ENCODE measurements at places on chromosomes 3 and 15.

- no peak for DNase-seq
These were observed 1.1 kb downstream of the GHRL start for GRCh38 chr3:10291641-10292040.

DNA sequence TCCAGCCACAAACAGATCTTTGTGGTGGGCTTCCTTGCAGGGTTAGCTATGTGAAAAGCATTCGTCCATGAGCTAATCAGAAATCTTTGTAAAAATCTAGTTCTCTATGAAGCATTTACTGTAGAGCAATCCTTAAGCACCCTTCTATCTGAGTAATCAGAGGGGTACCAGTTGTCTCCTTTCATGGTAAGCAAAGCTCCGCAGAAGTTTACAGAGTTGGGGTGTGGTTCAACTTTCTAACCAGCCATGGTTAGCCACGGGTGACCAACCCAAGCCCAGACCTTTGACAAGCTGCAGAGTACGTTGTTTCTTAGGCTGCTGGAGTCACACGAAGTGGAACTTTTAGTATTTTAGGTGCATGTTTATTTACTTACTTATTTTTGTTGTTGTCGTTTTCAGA lies 77.4 kb downstream of the FLNB start:
- DNase-seq: no peak

GRCh38 chr15:100108846-100109245 lies 232.9 kb downstream of the ADAMTS17 start:
- no peak for DNase-seq

GRCh38 chr3:72487078-72487765 lies 361.0 kb downstream of the SHQ1 start:
- no peak for DNase-seq

GRCh38 chr3:107651782-107652181 lies 129.0 kb downstream of the BBX start:
- no peak for DNase-seq

- DNase-seq: no peak
These were observed 139.5 kb upstream of the SLC2A2 start for GRCh38 chr3:171165983-171166382.

DNA sequence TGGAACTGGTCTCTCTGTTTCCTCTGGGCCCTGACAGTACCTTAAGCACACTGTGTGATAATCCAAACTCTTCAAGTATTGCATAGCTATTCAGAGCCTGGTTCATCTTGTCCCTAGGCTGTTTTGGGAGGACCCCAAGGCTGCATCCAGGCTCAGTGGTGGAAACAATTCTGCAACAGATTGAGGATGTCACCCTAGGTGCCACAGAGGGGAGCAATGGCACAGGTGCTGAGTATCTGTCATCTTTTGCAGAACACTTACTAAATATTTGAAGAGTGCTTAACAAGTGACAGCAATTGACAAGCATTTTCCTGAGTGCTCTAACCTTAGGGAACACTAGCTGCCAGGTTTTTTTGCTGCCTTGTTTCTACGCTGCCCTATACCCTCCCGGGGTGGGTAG lies 27.8 kb downstream of the STARD5 start:
- DNase-seq: no peak

- DNase-seq: no peak
These were observed 56.8 kb downstream of the CMSS1 start for GRCh38 chr3:99874237-99875002.

- peak; percentile 5 for DNase-seq
These were observed 267.9 kb downstream of the RPLP1 start for GRCh38 chr15:69720536-69720935.

DNA sequence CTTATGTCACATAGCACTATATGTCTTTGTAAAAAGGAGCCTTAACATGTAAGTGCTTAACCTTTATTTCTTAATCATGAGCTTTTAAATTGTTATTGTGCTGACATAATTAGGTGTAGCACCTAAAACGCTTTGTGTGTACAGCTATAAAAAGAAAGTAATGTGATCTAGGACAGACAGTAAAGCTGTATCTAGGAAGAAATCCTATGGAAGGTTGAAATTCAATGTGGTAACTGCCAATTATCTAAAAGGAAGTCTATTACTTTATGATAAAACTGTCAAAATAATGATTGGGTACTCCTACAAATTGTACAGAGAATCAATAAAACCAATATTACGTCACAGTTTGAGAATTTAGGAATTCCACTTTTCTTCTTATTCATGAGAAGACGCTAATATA lies 87.9 kb downstream of the CDIN1 start:
- DNase-seq: no peak

DNA sequence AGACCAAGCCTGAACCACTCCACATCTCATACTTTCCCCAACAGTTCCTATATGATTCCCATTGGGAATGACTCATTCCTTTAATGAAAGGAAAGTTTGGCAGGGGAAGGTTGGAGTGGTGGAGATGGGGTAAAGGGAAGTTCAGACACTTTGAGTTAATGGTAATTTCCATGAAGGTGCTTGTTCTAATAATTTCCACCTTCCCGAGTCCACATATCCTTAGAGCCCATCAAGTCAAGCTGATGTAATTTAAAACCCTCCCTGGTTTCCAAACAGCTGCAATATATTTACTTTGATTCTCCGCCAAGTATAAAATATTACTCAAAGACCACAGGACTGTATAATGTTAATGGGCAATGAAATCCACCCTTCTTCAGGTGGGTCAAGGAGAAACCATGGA lies 95.0 kb upstream of the GALNT15 start:
- no peak for DNase-seq

GRCh38 chr15:35720019-35720418 lies 174.1 kb upstream of the DPH6 start:
- DNase-seq: no peak

DNA sequence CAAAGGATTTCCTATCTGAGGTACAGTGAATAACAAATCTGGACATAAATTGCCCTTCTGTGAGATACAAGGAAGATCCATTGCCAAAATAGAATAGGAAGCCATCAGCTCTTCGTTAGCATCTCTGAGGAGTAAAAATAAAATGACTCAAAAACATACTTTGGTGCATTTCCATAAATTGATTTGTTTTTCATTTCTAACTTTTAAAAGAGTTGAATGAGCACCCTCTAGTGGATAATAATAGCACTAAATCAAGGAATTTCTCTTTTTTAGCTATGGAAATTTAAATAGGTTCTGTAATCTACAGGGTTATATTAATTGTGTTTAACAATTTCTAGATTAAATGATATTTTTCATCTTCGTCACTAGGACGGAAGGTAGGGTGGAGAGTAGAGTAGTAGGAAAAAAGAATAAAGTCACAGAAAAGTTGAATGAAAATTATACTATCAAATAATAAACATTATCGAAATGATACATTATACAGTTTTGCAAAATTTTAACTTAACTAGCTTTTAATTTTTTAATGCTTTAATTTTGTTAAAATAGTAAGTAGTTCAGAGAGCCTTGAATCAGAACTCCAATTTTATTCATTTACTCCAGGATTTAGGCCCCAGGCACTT lies 6.4 kb downstream of the NSUN3 start:
- DNase-seq: peak; percentile 68

DNA sequence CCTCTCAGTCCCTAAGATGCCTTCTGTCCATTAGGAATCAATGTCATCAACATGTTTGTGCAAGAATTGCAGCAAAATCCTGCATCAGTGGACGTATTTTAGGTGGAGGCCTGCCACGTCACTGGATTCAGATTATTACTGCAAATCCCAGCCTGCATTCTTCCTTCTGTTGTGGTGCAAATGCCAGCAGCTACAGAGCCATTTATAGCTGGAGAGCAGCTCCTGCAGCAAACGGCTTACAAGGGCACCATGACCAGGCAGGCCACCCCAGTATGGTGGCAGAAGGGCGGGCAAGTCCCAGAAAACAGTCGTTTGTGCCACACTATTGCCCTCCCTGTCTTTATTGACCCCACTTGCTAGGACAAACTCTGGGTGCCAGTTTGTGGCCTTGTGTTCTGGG lies 74.7 kb downstream of the SNRK start:
- no peak for DNase-seq

DNA sequence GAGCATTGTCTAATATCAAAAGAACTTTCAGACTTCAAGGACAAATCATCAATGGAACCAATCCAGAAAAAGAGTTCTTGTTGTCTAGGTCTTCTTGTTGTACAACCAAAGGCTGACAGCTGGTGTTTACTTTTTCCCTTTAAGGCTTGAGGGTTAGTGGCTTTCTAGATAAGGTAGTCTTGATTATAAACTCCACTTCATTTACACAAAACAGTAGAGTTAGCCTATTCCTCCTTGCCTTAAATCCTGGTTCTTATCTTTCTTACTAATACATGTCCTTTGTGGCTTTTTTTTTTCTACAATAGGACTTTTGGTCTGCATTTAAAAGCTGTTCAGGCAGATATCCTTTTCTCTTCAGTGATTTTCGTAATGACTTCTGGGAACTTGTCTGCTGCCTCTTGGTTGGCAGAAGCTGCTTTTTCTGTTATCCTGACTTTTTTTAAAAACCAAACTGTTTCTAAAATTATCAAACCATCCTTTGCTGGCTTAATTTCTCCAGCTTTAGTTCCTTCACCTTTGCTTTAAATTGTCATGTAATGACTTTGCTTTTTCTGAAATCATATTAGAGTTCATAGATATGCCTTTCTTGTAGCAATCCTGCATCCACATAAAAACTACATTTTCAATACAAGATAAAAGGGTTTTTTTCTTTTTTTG lies 44.8 kb downstream of the STRIT1 start:
- DNase-seq: no peak

DNA sequence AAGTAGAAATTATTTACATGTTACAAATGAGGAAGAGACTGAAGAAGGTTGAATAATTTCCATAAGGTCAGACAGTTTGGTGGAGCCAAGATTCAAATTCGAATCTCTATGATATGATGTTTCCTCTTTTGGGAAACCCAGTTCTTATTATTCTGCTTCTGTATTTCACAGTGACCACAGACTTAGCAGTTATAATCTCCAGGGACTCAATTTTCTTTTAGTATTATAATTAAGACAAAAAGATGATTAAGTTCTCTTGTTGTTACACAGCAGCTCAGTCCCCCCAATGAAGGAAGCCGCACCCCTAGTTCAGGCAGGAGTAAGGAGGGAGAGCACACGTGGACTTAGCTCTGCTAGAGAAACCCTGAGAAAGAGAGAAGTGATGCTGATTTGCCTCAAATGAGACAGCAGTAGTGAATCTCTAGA lies 130.6 kb downstream of the CCNL1 start:
- no peak for DNase-seq

DNA sequence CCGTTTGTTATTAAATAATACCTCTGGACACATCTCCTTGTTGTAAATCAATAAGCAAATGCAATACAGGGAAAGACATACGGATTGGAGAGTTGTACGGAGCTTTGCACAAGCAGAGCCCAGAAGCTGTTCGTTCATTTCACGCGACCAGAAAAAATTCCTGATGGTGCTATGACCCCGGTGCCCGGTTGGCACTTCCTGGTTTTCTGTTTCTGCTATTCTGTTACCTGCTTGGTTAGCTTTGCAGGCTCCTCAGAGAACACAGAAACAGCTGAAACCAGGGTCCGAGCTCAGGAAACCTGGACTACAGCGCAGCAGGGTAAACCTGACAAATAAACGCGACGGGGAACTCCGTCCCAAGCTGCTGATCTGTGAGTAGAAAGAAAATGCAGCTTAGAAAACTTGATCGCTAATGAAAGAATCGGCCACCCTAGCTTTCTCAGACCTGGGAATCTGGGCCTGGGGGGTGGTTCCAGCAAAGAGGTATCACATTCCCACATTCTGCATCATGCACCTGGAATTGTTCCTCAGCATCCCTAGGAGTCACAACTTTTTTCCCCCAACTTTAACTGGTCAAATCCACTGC lies 845 bp downstream of the CNTN3 start:
- no peak for DNase-seq

DNA sequence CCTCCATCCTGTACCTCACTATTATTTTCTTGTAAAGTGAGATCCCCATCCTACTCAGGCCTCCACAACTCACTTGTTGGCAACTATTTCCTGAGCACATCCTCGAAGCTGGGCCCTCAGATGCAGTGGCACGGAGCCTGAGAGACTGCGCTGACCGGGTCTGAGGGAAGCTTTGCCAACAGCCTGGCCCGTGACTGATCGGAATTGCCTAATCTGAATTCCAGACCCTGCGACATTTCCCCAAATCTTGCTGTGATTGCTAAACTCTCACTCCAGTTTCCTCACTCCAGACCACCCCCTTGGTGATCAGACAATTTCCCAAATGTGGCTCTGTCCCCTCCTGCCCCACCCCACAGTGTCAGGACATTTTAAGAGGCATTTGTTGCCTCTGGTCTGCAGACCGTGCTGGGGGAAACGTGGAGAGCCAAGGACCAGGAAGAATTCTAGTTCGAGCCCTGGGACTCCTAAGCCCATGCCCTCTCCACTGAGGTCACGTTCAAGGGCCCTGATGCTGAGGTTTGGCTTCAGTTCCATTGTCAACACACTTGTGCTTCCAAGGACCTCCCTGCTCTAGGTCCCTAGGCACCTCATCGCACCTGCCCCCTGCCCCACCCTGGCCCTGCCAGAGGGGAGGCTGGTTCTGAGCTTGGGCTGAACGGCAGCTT lies 22.8 kb downstream of the KLHL25 start:
- no peak for DNase-seq

DNA sequence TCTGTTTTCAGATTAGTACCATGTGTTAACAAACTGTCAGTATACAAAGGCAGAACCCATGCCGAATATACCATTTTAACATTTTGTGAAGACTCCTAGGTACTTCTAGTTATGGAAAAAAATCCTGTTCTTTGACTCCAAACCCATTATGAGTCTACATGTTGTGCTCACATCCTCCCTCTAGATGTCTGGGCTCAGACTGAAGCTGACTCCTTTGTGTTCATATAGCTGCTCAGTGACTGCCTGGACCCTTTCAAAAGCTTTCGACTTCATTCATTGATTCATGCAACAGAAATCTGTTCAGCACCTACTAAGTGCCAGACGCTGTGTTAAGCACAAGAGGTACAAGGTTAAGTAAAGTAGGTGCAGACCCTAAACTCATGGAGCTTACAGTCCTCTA lies 60.5 kb downstream of the MEGF11 start:
- no peak for DNase-seq

- no peak for DNase-seq
These were observed 124.3 kb upstream of the LRRC3B start for GRCh38 chr3:26498271-26498670.

DNA sequence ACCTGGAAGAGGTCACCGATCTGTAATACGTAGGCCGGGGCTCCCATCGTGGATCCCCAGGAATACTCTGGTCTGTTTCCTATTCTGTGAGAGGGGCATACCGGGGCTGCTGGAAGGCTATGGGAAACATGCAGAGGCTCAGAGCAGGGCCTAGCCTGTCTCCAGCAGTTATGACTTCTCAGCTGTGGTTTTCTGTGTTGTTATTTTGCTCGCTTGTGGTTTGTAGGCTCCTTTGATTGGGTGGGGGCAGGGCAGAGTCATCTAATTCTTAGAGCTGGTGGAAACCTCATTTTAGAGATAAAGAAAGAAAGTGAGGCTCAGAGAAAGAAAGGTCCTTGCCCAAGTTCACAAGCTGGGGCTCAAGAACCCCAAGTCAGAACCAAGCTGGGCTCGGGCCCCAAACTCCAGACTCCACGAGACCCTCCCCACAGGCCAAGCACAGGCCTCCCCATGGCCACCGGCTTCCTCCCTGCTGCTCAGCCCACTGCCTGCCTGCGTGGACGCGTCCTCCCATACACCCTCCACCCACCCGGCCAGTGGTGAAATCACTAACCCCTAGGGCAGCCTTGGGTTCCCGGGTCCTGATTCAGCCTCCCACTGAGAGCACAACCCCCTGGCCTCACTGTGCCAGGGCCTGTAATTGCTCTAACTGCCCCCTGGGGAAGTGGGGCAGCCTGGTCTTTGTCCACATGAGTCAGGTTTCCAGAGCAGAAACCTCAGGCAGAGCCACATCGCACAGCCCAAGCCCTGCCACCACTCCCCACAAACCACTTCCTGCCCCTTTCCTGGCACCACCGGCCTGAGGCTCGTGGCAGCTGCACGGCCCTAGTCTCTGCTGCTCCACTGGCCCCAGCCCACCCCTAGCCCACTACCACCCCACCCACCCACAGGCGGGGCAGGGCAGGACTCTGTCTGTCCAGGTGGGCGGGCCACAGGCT lies 270.8 kb downstream of the UACA start:
- peak; percentile 36 for DNase-seq
